Activated T-cell treated with anti-CD3 and anti-CD28 coated beads, Interleukin-2, amount 50 U/mL, for 4 hours (primary cell): ENCODE measurements at places on chromosomes 6 and 20. TPM values are rescaled to one million over a fixed set of nuclear protein-coding genes. Genes with fewer than 3 reads are reported as not detected.

- DNase-seq: no peak
These were observed 839.5 kb downstream of the FRK start for GRCh38 chr6:115221198-115221597.

GRCh38 chr6:143248359-143248758, 187.7 kb downstream of the AIG1 start:
- no peak for DNase-seq

GRCh38 chr6:75381877-75382633, 97.5 kb upstream of the TMEM30A start:
- DNase-seq: no peak

- DNase-seq: no peak
These were observed 161.7 kb downstream of the PLCB1 start for GRCh38 chr20:8293750-8294149.

DNA sequence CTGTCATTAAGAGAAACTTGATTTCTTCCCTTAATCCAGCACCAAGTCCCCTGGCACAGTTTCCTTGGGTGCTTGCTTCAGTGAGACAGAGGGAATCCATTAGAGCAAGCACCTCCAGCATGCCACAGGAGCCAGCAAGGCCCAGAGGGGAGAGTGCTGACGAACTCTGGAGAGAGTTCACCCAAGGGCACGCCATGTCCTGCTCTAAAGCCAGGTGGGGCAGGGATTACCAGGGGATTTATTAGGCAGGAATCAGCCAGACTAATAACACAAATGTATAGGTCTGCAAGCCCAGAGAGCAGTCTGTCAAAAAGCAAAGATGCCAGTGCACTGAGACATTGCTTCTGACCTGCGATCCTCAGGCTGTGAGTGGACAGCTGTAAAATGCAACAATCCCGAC, 155.4 kb upstream of the SYNDIG1 start:
- no peak for DNase-seq

GRCh38 chr20:8187740-8188139, 55.7 kb downstream of the PLCB1 start:
- no peak for DNase-seq

- no peak for DNase-seq
These were observed 8.8 kb upstream of the PCMTD2 start for GRCh38 chr20:64246616-64247306.

DNA sequence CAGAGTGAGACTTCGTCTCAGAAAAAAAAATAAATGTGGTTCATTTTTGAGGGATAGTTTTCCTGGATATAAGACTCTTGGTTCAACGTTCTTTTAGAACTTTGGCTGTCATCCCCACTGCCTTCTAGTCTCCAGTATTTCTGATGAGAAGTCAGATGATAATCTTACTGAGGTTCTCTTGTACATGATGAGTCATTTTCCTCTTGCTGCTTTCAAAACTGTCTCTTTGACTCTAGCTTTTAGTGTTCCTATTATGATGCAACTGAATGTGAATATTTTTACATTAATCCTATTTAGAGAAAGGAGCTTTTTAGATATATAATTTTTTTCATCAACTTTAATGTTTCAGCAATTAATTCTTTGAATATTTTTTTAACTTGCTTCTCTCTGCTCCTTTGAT, 46.0 kb upstream of the OR14J1 start:
- no peak for DNase-seq

DNA sequence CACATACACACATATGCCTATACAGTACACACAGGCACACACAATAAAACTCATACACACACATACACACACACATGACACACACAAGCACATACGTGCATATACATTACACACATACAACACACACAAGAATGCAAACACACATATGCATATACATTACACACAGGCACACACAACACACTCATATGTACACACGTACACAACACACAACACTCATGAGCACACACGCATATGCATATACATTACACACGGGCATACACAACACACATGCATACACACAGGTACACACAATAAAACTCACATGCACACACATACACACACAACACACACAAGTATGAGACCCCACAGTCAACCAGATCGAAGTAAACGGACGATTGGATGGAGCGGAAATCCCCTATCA, 238.2 kb downstream of the ERMARD start:
- DNase-seq: no peak

DNA sequence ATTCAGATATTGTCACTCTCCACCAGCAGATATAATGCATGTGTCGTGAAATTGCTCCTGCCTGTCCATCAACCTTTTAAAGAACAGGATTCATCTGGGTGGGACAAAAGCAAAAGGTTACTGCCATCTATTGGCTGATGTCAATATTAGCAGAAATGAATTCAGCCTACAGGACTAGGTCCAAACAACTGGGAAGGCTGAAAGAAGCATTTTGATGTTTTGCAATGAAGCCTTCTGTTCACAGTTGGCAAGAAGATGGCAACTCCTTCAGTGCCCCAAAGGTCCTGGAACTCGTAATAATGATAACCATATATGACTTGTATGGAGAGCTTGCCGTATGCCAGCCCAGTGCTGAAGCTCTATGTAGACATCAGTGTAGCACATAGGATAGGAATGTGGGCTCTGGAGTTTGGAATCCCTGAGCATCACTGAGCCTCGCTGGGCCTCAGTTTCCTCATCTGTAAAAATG, 7.5 kb downstream of the BCAS1 start:
- no peak for DNase-seq

DNA sequence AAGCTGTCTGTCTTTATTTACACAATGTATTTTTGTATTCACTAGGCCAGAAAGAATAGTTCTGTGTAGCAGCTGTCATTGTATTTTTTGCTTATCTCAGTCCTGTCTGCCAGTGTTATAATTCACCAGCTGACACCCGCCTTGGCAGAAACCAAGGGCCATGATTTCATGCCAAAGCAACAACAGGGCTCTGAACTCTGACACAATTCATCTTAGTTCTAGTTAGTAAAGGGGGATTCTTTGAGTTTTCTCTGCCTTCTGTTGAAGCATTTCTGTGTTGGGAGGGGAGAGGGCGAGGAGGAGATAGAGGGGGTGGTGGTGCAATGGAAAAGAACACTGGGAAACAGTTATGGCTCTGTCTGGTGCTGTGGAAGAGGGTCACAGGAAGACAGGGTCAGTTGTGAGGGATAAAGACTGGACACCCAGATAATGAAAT, 684.6 kb upstream of the MARCKS start:
- DNase-seq: no peak

DNA sequence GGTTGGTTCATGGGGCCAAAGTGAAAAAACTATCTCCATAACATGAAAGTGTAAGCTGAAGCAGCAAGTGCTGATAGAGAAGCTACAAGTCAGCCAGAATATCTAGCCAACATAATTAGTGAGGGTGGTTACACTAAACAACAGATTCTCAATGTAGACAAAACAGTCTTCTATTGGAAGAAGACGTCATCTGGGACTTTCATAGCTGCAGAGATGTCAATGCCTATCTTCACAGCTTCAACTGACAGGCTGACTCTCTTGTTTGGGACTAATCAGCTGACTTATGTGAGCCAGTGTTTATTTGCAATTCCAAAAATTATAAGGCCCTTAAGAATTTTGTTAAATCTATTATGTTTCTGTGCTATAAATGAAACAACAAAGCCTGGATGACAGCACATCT, 63.2 kb downstream of the GMDS start:
- no peak for DNase-seq

GRCh38 chr6:12034349-12034748, 22.2 kb downstream of the HIVEP1 start:
- no peak for DNase-seq

DNA sequence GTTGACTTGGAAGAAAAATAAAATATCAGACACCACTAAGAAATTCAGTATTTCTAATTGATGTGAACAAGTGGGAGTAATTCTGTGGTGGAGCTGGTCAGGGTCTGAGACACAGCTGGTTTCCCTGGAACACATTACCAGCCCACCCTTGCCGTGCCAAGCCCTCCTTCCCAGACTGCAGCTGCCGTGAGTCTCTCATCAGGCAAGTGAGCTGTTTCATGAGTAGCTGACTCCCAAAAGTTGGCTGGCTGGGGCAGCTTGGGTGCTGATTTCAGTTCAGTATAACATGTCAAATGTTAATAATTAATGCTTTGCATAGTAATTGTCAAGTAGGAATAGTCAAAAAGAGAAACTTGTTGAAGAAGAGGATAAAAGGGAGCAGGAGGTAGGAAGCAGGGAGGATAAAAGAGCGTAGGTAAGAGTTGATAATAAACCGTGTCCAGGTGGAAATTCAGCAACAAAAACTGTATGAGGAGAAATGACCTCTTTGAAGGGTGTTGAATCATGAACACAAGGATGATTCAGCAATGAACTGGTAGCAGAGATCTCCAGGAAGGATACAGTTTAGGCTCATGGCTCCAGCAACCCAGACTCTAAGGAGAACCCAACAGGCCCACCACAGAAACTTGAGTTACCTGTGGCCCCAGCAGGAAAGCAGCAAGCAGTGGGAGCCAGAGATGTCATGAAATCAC, 110.9 kb upstream of the SSTR4 start:
- no peak for DNase-seq

GRCh38 chr6:31172973-31173384, 2.5 kb upstream of the POU5F1 start:
- no peak for DNase-seq

DNA sequence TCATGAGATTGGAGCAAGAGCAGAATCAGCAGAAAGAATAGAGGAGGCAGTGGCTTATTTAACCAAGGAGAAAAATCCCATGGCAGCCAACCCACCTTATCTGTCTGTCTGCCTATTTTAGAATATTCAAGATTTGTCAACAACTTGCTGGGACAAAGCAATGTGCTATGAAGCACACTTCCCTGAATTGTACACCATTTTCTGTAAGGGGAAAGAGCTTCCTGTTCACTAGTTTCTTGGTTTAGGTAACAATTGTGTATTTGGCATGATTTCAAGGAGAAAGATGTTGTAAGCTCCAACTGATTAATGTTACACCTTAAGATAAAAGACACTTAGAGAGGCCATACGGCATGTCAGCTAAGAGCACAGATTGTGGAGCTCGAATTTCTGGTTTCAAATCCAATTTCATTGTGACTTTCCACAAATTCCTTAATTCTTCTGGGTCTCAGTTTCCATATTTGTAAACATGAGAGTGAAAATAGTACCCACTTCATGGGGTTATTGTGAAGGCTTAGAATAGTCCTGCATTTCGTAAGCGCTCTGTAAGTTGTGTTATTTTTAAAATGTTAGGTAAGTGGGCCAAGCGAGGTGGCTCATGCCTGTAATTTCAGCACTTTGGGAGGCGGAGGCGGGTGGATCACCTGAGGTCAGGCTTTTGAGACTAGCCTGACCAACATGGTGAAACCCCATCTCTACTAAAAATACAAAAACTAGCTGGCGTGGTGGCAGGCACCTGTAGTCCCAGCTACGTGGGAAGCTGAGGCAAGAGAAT, 4.8 kb upstream of the MUC22 start:
- no peak for DNase-seq

DNA sequence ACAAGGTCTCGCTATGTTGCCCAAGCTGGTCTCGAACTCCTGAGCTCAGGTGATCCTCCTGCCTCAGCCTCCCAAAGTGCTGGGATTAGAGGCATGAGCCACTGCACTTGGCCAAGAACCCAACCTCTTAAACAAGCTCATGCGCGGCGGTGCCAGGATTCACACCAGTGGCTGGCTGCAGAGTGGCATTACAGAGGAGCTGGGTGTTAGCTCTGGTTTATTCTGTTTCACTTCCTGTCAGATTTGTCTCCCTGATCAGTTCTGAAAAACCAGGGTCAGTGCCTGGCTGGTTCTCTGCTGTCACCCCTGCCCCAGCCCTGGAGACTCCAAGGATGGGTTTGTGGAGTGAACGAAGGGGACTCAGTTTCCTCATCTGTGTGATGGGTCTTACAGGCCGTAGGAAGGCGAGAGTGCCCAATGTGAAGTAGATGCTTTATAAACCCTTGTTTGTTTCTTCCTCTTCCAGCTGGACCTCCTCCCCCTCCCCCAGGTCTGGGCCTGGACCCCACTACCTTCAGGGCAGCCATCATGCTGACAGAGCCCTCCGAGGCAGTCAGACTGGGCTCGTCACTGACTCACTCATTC, 63.4 kb downstream of the UBE2V1 start:
- no peak for DNase-seq

DNA sequence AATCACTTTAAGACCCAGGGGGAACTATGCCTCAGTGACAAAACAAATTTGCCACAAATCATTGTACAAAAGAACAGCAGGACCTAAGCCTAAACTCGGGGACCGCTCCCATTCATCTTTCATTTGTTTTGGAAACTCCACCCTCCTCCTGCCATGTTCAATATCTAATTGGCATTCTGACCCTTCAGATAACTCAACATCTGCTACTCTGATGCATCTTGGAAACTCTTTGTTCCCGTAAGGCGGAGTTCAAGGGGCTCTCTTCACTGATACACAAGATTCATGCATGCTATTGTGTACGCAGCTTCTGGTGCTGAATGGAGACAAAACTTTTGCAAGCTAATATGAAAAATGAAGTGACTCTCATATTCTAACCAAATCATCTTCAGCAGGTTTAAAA, 187.6 kb downstream of the ZFP64 start:
- DNase-seq: no peak

DNA sequence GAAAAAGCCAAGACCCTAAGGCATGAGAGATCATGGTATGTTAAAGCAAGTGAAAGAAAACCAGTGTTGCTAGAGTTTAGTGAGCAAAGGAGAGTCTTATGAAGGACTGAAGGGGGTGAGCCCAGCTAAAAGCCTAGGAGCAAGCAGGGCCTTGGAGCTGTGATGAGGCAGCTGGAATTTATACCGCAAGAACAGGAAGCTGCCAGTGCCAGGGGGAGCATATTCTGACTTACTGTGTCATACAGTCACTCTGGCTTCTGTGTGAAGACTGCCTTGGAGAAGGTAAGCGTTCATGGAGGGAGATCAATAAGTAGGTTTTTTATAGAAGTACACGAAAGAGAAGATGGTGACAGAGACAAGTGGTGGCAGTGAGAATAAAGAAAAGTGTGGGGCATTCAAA, 308.9 kb upstream of the THEMIS start:
- no peak for DNase-seq

DNA sequence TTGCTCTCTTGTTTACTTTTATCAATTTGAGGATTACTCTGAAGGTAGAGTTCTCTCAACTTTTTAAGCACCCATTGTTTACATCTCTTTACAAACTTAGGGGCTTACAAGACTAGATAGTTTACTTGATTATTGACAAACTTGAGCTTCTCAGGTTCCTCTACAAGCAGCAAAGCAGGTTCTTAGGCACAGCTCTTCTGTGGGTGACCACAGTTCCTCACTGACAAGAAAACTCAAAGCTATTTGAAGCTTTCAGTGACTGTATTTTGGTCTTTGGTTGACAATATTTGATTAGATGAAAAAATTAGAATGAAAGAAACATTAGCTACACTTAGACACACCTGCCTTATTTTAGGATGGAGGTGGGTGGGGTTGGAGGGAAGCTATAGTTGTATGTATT, 327.3 kb upstream of the RUNX2 start:
- no peak for DNase-seq

DNA sequence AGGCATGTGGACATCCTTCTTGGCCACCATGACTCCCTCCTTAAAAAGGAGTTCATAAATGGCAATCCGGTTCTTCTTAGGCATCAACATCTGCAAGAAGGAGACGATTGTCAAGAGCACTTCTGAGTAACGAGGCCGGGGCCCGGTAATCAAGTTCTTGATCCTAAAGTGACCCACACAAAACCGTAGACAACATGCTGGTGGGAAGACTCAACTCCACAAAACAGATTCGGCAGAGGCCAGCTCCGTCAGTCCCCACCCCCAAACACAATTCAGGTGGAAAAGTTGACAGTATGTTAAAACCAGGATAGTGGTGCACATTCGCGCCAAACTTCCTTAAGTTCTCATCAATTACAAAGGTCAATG, 754 bp downstream of the RPS10 start:
- peak; percentile 8 for DNase-seq

The RUNX2 gene
- 37.0 TPM for total RNA-seq

The LHFPL5 gene
- total RNA-seq: not detected

The SIRPD gene
- not detected for total RNA-seq

The SMLR1 gene
- total RNA-seq: not detected

The PARD6B gene
- total RNA-seq: 9.4 TPM

The RPL10A gene
- 1,745 TPM for total RNA-seq
